Pulmonary artery endothelial cell (primary cell): ENCODE measurements at places on chromosomes 1 and 21.
A peak's percentile ranks its signal among the peaks of the same experiment; 100 is the strongest.

DNA sequence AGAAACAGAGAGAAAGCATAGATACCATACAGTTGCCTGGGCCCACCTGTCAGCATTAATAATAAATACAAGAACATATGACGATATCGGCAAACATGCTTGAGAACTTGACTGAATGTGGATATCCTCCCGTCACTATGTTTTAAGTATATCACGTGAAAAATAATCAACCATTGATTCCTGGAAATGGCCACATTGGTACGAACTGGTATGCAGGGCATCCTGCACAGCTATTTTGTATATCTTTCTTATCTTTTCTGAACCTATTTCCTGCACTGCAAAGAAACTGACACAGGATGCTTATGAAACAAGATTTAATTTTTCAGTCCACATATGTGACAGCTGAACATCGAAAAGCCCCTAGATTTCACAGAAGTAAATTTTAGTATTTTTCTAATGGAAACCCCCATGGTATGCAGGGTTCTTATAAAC lies 22.8 kb upstream of the RGS1 start:
- DNase-seq: no peak

DNA sequence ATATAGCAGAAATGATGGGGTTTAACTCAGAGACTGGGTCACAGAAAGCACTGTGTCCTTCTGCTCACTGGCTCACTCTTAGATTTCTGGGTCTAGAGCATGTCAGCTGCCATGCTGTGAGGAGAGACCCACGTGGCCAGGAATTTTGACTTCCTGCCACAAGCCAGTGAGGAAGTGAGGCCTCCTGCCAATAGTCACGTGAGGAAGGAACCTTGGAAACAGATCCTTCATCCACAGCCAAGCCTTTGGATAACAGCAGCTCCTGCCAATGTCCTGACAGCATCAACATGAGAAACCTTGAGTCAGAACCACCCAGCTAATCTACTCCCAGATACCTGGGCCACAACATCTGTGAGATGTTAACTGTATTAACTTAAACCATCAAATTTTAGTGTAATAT lies 114.5 kb upstream of the PLPPR5 start:
- no peak for DNase-seq

DNA sequence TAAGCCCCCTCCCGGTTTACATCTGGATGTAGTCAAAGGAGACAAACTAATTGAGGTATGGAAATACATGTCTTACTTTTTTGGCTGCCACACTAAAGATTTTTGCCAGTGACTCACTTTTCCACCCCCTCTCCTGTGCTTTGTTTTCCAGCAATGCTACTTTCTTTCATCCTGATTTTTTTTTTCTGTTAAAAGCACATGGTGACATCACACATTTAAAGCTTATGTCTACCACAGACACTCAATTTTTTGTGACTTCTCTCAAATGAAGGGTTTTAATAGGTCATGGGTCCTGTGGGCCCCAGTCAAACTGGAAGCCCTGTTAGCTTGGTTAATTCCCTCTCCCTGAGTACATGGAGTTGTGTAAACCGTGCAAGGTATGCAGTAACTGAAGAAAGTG lies 2.2 kb downstream of the PPP1R8 start:
- no peak for DNase-seq

- DNase-seq: peak; percentile 53
Observed at GRCh38 chr1:168112673-168113305, 23.9 kb downstream of the GPR161 start.

- DNase-seq: no peak
Observed at GRCh38 chr21:46253610-46254124, 25.1 kb upstream of the LSS start.
